ENCODE measurements at places on chromosomes 4 and X.

DNA sequence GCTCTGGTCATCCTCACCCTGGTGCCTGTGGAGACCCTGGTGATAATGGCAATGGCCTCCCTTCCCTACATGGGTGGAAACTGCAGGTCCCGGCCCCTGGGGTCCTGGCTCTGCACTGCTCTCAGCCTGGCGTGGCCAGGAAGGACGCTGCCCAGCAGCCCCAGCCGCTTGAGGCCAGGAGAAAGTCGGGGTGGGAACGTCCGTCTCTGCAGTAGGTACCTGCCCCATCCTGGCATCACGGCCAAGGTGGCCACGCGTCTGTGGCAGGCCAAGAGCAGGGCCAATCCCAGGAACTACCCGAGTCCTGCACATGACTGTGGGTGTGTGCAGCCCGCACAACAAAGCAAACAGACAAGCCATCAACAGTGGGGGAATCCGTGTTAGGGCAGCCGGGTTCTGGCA, 33.8 kb downstream of the FGFRL1 start:
- DNase-seq = no peak

DNA sequence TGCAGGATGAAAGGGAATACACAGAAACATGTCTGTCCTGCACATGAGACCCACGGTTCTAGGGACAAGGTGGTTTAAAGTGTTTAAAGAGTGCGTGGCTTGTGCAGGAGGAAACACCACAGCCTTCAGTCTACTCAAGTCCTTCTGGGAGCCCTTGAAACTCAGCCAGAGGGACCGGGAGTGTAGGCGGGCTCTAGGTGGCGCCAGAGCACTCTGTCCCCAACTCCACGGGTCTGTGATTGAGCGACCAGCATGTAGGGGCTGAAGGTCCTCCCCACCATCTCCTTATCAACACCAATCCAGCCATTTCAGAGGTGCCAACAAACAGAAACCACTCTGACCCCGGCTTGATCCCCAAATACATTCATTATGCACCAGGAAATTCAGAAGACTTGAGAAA, 82.0 kb upstream of the CLDN34 start:
- DNase-seq = no peak

GRCh38 chrX:434946-435345, 48.2 kb upstream of the PPP2R3B start:
- no peak for DNase-seq

- DNase-seq = no peak
Measured at GRCh38 chr4:137274404-137274803, 257.9 kb downstream of the PCDH18 start.

- DNase-seq = no peak
Measured at GRCh38 chr4:84651499-84651898, 68.6 kb downstream of the CDS1 start.

- no peak for DNase-seq
Measured at GRCh38 chr4:60656171-60656570, 544.0 kb upstream of the ADGRL3 start.

Data from stimulated activated CD8-positive, alpha-beta memory T cell treated with anti-CD3 and anti-CD28 coated beads, Interleukin-2, amount 100 ng/mL, for 1 hour (primary cell).